ENCODE measurements at places on chromosomes 7 and 10. TPM values are rescaled to one million over a fixed set of nuclear protein-coding genes. Genes with fewer than 3 reads are reported as not detected.

Gene ZNF273
- 10.2 TPM for total RNA-seq

GRCh38 chr7:106041140-106041717, 70.9 kb downstream of the SYPL1 start:
- peak; percentile 31 for DNase-seq

DNA sequence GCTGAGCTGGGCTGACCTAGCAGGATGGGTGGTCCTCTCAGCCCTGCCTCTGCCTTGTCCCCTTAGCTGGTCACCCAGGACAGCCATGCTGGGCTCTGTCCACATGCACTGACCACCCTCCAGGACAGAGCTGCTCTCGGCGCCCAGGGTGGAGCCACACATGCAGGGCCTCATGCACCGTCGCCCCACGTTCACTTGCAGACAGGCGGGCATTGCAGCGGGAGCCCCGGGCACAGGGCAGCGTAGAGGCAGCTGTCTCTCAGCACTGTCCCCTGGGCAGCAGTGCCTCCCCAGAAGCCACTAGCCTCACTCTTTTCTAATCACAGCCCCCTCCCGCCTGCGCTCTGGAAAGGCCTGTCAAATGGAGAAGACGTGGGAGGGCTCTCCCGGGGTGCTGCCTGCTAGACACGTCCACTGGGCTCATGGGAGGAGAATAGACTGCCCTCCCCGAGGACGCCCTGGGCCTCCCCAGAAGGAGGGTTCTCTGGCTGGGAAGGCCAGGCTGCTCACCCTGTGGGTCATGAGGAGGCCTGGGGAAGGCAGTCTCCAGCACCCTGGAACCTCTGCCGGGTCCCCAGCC, 37.4 kb downstream of the YKT6 start:
- no peak for DNase-seq

GRCh38 chr7:34091321-34091917, 186.1 kb downstream of the BMPER start:
- DNase-seq, result no peak

GRCh38 chr10:125592897-125593296, 90.1 kb downstream of the TEX36 start:
- DNase-seq, result no peak

GRCh38 chr10:32332299-32332750, 14.6 kb downstream of the EPC1 start:
- peak; percentile 80 for DNase-seq

- no peak for DNase-seq
Measured at GRCh38 chr7:121570365-121570764, 174.3 kb upstream of the FAM3C start.

DNA sequence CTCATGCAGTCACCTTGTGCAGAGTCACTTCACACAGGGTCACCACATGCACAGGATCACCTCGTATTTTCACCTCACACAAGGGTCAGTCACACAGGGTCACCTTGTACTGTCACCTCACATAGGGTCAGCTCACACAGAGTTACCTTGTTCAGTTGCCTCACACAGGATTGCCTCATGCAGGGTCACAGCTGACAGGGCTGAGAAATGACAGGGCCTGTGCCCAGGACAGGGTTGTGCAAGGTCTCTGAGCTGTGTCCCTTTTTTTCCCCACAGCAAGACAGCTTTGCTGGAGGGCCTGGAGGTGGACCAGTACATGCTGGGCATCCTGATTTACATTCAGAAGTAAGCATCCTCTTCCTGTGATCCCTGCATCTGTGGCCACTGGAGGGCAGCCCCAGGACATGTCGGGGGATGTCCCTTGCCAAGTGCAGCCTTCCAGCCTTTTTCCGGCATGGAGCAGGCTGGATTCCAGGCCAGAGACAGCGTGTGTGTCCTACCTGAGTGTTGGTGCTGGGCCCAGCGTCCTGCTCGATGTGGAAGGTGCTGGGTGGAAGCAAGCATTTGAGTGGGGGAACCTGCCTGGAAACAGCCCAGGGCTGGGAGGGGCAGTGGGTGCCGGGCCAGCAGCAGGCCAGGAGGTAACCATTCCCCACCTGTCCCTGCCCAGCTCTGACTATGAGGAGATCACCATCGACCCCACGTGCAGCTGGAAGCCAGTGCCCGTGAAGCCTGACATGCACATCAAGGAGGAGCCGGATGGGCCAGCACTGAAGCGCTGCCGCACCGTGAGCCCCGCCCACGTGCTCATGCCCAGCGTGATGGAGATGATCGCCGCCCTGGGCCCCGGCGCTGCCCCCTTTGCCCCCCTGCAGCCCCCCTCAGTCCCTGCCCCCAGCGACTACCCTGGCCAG, 16.3 kb downstream of the ZMIZ2 start:
- DNase-seq, result no peak

- DNase-seq, result no peak
Measured at GRCh38 chr10:68879628-68880027, 21.5 kb upstream of the DDX50 start.

Gene CNNM1
- 0.70 TPM for total RNA-seq

Gene MRLN
- not detected for total RNA-seq

DNA sequence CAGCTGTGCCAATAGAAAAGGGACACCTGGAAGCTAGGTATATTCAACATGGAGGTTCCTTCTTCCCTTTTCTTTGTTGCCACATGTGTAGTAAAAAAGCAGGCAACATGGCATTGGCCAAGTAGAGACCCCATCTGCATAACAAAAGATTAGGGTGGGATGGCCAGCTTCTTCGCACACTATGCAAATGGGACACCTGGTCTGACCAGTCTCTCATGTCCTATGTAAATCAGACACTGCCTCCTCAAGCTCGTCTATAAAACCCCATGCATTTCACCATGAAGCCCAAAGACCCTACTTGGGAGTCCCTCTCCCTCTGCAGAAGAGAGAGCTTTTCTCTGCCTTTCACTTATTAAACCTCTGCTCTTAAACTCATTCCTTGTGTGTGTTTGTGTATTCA, 53.9 kb downstream of the MYL10 start:
- no peak for DNase-seq

GRCh38 chr7:148727501-148728278, 29.0 kb downstream of the CUL1 start:
- peak; percentile 14 for DNase-seq

GRCh38 chr10:27399871-27400270, 104.2 kb upstream of the RAB18 start:
- DNase-seq, result no peak

Gene ANKRD2
- not detected for total RNA-seq

DNA sequence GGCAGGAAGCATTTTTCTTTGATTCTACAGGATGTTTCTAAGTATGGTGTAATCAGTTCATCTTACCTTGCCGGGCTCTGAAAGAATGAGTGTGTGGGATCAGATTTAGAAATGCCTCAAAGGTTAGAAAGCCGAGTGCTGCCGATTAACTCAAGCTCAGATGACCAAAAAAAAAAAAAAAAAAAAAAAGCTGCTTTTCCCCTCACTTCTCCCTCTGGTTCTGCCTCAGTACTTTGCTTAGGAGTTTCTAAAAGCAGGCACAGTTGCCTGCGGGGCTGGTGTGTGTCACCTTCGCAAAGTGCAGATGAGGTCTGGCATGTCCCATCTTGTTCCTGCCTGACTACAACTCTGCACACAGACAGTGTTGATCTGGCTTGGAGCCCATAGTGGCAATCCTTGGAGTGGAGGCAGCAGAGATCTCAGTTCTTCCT, 47.0 kb downstream of the KIAA1217 start:
- no peak for DNase-seq

Gene PRLHR
- not detected for total RNA-seq

GRCh38 chr7:16929146-16929762, 47.5 kb upstream of the AGR3 start:
- DNase-seq, result no peak

DNA sequence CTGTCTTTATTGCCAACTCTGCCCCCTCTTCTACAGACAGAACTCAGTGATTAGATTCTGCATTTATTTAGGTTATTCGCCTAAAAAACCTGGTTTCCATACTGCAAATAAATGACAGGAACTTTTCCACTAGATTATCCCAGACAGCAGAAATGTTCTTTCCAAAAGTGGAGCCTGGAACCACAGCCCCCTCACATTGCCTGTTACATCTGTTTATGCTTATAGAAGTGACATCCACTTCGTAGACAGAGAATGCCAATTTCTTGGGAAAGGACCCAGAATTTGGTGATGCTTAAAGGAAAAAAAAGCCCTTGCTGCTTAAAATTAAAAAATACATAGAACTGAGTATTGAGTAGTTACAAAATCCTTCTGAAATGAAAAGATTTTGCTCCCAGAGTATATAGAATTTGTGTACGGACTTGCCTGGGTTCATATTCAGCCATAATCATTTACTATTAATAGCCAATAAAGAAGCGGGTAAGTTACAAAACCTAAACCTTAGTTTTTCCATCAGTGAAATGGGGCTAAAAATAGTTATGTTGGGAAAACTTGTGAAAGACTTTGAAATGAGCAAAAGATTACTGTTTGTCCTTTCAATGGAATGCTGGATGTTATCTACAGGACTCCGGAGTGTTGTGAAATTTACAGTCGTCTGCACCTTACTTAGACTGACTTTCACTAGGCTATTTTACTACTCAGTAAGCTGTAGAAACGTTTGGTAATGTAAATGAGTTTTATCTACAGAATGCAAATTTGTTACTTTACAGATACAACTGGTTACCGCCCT, 1.1 kb upstream of the PPP1R9A start:
- DNase-seq, result no peak

- no peak for DNase-seq
Measured at GRCh38 chr7:100087055-100087750, 1.6 kb upstream of the COPS6 start.

Gene STEAP1B
- 0.18 TPM for total RNA-seq

GRCh38 chr7:111668711-111669110, 106.4 kb upstream of the IMMP2L start:
- no peak for DNase-seq

- DNase-seq, result no peak
Measured at GRCh38 chr10:117617659-117618058, 75.1 kb downstream of the EMX2 start.

DNA sequence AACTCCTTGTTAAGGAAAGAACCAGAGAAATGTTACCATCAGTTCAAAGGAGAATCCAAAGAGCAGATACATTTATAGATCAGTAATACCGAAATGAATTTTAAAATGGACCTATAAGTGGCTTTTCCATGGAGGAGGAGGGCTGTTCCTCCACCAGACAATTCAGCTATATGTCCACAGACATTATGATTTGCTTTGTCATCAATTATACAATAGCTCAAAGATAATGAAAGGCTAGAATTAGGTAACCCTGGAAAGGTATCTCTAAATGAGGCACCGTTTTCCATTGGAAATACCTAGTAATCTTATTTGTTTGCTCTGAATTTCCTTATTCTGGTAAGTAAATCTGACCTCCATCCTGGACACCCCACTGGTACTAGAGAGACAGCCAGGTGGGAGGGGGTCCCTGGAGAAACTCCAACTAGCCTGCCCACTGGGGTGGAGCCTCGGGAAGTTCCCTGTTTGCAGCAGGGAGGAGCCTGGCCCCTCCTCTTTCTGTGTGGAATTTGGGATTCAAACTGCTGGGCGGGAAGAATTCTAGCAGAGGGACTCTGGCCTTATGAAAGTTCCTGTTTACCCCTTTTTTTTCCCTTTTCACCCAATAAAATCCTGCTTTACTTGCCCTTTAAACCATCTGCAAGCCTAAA, 218.0 kb downstream of the PHF14 start:
- no peak for DNase-seq

- no peak for DNase-seq
Measured at GRCh38 chr10:70430493-70431445, 10.7 kb downstream of the NODAL start.

Gene CHST12
- 3.1 TPM for total RNA-seq

GRCh38 chr10:119531067-119531466, 11.5 kb downstream of the RGS10 start:
- DNase-seq, result no peak

- DNase-seq, result no peak
Measured at GRCh38 chr7:115226410-115226809, 304.5 kb downstream of the MDFIC start.

Data from activated naive CD8-positive, alpha-beta T cell treated with anti-CD3 and anti-CD28 coated beads for 36 hours (primary cell).